BE2C (cell line): ENCODE measurements at places on chromosomes 13 and 19.

GRCh38 chr13:38283346-38283745, 66.3 kb upstream of the UFM1 start:
- DNase-seq: no peak

DNA sequence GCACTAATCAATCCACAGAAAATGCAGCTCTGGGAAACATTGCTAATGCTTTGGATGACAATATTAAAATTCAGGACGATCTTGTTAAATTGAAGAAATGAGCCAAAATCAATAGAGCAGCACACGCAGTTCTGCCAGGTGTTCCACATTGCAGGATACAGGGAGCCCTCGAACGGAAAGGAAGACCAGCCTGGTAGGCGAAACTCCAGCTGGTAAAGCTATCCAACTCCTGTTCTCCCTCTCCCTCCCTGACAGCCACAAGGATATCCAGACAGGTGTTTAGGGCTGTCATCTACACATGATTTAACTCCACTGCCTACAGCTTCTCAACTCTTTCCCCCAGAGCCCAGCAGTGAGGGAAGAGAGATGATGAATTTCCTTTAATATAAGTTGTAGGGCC, 67.7 kb downstream of the EPSTI1 start:
- DNase-seq: no peak

DNA sequence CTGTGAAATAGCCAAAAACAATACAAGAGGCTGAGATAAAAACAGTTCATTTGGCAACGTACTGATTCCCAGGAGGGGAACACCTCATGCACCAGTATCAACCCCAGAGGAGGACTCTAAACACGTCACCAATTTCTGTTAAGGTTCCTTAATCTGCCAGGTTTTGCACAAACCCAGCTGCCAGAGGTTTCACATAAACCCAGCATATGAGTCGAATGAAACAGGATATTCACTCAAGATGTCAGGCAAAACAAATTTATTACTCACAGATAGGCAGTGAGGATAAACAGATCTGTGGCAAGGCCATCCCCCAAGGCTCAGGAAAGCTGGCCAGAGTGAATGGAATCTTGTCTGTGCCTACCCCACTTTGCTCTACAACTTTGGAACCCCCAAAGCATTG, 210.9 kb downstream of the GPC5 start:
- peak; percentile 53 for DNase-seq

DNA sequence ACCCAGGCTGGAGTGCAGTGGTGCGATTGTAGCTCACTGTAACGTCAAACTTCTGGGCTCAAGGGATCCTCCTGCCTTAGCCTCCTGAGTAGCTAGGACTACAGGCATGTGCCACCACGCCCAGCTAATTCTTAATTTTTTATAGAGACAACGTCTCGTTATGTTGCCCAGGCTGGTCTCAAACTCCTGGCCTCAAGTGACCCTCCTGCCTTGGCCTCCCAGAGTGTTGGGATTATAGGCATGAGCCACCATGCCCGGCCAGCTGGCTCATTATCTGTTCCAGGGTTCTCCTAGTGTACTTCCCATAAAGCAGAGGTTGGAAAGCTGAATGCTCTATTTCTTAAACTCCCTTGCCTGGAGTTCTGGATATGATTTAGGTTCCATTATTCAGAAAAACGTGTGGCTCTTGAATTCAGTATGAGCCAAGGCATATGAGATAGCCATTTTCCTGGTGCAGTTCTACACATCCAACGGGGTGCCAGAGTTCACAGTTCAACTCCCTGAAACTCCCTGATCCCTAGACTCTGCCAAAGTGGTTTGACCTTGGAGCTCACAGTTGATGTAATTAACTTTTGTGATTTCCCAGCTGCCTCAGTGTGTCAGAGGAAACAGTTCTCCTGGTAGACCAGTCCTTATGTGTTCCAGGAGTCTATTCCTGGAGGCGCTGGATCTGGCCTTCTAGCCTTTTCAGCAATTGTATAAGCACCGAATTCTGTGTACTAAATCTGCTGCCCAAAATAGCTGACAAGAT, 21.6 kb downstream of the GPR183 start:
- no peak for DNase-seq

- DNase-seq: no peak
Measured at GRCh38 chr19:9862938-9863337, 27.8 kb downstream of the PIN1 start.

- no peak for DNase-seq
Measured at GRCh38 chr13:74024856-74025255, 109.3 kb downstream of the KLF12 start.

DNA sequence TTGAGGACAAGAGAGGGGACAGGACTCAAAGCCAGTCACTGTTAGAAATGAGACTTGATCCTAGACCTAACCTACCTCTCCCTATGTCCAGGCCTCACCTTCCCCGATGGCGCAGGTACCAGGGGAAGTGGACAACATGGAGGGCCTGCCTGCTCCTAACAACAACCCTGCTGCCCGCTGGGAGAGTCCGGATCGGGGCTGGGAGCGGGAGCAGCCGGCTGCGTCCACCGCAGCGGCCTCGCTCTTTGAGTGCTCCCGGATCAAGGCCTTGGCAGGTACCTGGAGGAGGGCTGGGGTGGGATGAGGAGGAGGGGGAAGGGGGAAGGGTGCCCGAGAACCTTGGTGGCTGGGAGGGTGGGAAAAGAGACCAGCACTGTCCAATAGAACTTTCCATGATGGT, 5.7 kb downstream of the SPTBN4 start:
- DNase-seq: no peak

GRCh38 chr13:104286566-104287290, 1220.5 kb upstream of the SLC10A2 start:
- DNase-seq: no peak

GRCh38 chr19:42153672-42154433, 21.6 kb upstream of the POU2F2 start:
- DNase-seq: no peak

DNA sequence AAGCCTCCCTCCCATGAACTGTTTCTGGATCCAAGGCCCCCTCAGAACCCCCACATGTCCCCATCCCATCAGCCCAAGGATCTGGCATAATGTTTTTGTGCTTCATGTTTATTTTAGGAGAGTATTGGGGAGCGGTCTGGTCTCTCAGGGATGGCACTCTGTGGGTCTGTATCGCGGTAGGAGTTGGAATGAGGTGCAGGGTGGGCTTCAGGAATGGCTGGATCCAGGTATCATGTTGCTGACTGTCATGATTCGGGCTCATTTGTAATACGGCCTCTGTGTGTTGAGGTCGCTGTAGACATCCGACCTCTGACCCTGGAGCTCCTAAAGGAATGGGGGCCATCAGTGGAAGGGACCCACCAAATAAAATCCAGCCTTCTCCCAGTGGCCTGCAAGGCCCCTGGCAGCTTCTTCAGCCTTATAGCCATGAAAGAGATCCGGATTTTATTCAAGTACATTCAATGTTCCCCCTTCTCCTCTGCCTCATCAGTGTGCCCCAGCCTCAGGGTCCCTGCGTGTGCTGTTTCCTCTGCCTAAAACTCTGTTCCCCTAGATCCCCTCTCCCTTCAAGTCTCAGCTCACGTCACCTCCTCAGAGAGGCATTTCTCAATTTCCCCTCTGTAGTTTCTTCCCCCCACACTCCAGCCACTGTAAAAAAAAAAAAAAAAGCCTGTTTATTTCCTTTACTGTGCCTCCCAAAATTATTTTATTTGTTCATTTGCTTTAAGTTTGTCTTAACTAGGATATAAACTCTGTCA, 2.2 kb downstream of the HCST start:
- DNase-seq: no peak
